NCI-H1417 treated with DMSO at 0.1 percent for 48 hours (cell line): ENCODE measurements at places on chromosomes 5 and 9.

- DNase-seq: no peak
Observed at GRCh38 chr5:14263699-14264098, 120.6 kb downstream of the TRIO start.

DNA sequence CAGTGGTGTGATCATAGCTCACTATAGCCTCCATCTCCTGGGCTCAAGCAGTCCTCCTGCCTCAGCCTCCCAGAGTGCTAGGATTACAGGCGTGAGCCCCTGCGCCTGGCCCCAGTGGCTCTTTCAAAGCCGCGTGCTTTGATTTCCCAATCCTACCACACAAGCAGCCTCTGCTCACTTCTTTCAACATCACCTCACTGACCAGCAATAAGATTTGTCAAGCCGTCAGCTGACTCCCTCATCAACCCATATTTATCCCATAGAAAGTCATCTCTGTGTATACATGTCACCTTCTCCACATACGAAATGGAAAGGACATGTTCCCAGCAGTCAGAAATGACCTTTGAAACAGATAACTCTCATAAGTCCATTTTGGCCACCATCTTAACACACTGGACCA, 26.0 kb downstream of the SLC31A2 start:
- no peak for DNase-seq

GRCh38 chr9:98481676-98482075, 226.2 kb upstream of the TBC1D2 start:
- DNase-seq: no peak

DNA sequence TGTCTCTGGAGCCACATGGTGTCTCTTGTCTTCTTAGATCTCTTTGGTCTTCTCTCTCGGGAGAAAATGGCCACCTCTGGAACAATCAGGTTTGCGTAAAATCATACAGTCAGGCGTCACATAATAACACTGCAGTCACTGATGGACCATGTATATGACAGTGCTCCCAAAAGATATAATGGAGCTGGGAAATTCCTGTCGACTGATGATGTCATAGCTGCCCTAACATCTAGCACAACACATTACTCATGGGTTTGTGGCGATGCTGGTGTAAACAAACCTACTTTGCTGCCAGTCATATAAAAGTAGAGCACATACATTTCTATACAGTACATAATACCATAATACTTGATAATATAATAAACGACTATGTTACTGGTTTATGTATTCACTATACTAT, 30.1 kb upstream of the RAI14 start:
- no peak for DNase-seq

GRCh38 chr5:137450759-137451158, 48.4 kb downstream of the SPOCK1 start:
- DNase-seq: no peak

- no peak for DNase-seq
Observed at GRCh38 chr5:139685886-139686285, 37.7 kb downstream of the CXXC5 start.

GRCh38 chr5:124702525-124702924, 43.9 kb downstream of the ZNF608 start:
- no peak for DNase-seq

DNA sequence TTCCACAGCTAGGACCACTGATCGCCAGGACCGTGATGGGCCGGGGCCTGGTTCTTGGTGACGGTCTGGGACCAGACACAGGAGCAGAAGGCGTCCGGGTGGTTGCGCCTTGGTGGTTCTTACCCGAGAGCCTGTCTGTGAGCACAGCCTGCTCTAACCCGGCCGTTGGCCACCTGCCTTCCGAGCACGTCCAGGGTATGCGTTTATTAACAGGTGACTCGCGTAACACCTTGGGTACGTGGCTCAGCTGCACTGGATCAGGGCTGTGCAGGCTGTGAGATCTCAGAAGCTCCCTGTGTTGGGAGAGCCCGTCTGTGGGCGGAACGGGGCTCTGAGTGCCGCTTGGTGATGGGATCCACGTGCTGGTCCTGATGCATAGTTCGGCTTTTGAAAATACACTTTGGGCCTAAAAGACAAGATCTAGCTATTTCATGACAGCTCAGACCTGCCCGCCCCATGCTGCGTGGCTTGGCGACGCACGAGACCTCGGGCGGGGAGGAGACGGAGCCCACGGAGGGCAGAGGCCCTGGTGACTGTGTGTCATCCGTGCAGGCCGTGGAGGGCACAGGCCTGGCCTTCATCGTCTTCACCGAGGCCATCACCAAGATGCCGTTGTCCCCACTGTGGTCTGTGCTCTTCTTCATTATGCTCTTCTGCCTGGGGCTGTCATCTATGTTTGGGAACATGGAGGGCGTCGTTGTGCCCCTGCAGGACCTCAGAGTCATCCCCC, 6.7 kb upstream of the SLC6A18 start:
- DNase-seq: no peak

DNA sequence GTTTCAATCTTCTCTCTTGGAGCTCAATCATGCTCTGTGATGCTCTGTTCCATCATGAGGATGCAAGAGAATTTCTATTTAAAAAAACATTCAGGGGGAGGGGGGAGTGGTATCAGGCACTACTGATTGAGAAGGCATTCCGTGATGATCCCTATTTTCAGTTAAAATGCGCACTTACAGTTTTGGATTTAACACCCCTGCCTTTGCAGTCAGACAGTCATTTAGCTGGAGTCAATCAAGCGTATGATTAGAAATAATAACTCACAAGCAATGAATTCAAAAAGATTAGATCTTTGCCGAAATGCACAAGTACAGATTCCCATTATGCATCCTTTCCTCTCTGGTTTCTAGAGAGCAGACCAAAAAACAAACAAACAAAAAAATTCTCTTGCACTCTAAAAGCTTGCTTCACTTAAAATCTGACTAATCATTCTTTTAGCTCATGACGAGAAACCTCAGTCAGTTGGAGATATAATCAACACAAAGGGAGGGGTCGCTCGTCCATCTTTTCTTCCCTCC, 55.4 kb downstream of the EFNA5 start:
- no peak for DNase-seq

GRCh38 chr5:34656001-34656699, at the start of gene RAI14:
Gene RAI14, plus strand, starts transcription at chr5:34656328. Its CDS starts 30,592 bp downstream, at chr5:34686920.
- DNase-seq: peak; percentile 23

- DNase-seq: no peak
Observed at GRCh38 chr5:90700299-90700698, 141.7 kb downstream of the ADGRV1 start.

GRCh38 chr5:143017541-143017940, 247.4 kb downstream of the ARHGAP26 start:
- no peak for DNase-seq

- DNase-seq: no peak
Observed at GRCh38 chr5:141870871-141871270, 7.3 kb downstream of the PCDH1 start.

- no peak for DNase-seq
Observed at GRCh38 chr5:154220625-154221024, 30.1 kb downstream of the GALNT10 start.

GRCh38 chr9:137892424-137893191, 15.0 kb downstream of the CACNA1B start:
- no peak for DNase-seq

- DNase-seq: no peak
Observed at GRCh38 chr5:142974409-142974808, 204.2 kb downstream of the ARHGAP26 start.

DNA sequence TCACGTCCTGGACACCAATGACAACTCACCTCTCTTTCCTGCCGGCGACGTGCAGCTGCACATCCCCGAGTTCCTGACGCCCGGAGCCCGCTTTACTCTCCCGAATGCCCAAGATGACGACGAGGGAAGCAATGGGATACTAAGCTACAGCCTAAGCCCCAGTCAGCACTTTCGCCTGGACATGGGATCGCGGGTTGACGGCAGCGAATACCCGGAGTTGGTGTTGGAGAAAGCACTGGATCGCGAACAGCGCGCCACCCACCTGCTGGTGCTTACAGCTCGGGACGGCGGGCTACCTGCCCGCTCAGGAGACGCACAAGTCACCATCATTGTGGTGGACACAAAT, 1.1 kb downstream of the PCDHAC1 start:
- DNase-seq: no peak

- DNase-seq: no peak
Observed at GRCh38 chr5:19920761-19921160, 67.2 kb downstream of the CDH18 start.

- peak; percentile 3 for DNase-seq
Observed at GRCh38 chr5:28344836-28345433, 1306.5 kb upstream of the CDH9 start.

DNA sequence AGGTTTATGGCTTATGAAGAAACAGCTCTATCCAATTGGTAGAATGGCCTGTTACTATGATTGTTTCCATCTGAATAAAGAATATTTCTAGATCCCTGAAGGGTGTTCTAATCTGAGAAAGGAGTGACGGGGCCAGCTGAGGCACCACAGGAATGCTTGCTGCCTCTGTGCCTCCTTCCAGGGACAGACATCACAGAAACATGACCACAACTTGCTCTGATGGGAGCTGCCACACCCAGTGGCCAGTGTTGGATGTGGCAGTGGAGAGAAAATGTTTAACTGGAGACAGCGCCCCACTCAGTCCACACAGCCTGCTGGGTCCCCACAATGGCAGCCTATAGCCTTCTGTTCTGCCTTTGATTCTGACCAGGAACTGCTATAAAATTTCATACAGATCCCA, 38.6 kb upstream of the TESK1 start:
- DNase-seq: no peak

DNA sequence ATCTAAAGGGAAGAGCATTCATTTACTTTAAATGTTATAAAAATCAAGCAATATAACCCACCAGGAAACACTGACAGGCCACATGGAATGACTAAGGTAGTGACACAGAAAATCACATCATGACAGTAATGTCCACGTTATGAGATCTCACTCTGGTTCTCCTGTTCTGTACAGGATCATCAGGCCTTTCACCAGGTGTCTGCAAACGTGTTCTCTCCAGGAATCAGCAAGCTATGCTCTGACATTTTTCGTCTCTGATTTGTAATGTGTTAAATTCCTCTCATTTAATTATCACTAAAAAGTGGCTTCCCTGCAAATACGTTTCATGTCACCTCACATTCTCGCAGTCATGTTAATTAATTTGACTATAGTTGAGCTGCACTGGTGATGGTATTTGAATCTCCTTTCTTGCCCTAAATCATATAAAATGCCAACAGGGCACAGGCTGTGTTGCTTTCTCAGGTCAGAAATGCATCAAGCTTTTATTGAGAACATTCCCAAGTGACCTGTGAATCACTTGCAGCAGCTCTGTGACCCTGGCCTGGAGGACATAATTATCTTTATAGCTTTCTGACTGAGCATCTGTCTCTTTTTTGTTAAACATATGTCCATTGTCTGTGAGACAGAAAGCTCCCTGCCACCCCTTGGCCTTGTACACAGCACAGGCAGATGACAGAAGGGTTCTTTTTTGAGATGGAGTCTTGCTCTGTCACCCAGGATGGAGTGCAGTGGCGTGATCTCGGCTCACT, 196.2 kb downstream of the DIRAS2 start:
- DNase-seq: no peak

DNA sequence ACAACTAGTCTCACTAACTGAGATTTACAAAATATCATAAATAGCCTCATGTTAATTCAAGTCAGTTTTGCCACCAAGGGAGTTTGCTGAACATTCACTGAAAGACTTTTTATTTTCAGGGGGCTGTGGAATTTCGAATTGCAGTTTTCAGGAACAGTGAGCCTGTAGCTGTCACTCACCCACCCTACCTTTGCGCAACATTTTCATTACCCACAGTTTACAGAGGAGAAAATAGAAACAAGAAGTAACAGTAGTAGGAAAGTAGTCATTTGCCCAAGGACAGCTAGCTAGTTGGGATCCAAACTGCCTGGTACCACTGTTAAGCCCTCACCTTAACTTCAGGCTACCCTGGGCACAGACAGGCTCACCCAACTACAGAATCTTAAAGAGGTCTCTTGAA, 154.1 kb downstream of the ADAMTS12 start:
- DNase-seq: no peak

- DNase-seq: no peak
Observed at GRCh38 chr9:108991479-108991878, 21.8 kb downstream of the CTNNAL1 start.

GRCh38 chr5:56717253-56717987, 97.9 kb upstream of the MAP3K1 start:
- no peak for DNase-seq

- DNase-seq: no peak
Observed at GRCh38 chr9:136521537-136521936, 24.3 kb downstream of the NOTCH1 start.

GRCh38 chr9:110911659-110912418, 126.4 kb downstream of the LPAR1 start:
- DNase-seq: no peak

DNA sequence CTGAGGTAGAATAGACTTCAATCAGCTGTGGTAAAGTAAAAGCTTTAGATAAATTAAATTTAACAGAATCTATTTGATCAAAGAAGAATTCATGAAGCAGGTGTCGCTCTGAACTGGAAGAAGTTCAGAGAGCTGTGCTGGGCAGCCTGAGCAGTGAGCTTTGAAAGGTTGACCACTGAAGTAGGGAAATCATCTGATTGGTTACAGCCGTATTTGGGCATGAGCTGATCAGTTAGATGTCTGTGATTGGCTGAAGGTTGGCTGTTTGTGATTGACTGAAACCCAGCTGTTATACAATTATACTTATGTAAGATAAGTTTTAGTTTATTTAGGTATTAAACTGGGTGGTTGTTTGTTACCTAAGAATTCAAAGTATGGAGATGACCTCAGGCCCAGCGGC, 1174.6 kb downstream of the CDH9 start:
- no peak for DNase-seq

DNA sequence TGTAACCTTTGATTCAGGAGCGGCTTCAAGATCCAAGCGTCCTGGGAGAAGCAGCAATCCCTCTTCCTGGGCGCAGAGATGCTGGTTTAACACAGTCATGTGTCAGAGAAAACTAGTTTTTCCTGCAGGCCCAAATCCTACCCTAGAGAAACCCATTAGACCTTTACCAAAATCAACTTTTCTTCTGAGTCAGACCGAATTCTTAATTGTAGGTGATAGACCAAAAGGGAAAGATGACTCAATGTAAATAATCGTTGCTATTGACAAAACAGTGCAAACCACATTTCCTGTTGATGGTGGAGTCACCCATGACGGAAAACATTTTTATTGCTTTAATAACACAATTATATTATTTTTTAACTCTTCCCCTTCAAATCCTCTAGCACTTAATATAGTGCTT, 40.1 kb downstream of the SLC1A1 start:
- no peak for DNase-seq

GRCh38 chr9:71058660-71059059, 62.8 kb downstream of the TRPM3 start:
- no peak for DNase-seq

DNA sequence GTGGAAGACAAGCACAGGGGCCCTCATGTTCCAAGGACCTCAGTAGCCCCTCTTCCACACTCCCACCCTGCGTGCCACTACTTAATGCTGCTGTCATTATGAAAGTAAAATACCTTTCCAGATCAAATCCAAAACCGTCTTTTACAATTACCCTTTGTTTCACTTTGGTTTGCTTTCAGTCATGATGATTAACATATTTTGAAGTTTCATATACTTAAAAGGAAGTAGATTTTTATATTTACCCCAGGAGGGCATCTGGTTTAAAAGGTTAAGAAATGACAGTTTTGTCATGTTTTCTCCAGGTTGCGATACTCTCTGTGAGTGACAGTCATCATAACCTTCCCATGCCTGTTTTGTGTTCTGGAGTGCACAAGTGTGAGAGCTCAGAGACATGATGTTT, 13.5 kb upstream of the MAP1B start:
- DNase-seq: no peak

- DNase-seq: peak; percentile 33
Observed at GRCh38 chr5:124980163-124980941, 233.9 kb upstream of the ZNF608 start.
